ENCODE measurements at places on chromosomes 16 and 17.

DNA sequence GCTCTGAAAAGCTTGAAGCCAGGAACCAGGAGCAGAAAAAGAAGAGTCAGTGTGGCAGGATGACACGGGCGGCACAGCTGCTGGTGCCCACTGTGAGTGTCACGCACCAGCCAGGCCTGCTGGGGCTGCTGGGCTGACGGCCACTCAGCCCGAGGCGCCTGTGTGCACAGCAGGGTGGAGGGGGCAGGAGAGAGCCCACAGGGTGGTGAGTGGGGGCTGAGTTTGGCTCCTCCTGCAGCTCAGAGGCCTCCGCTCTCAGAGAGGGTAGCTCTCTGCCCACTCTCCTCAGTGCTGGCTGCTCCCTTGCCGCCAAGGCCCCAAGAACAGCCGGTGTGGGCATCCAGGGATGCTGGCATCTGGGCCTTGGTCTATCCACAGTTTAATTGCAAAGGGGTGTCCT, 59.6 kb downstream of the GSG1L start:
- no peak for DNase-seq

DNA sequence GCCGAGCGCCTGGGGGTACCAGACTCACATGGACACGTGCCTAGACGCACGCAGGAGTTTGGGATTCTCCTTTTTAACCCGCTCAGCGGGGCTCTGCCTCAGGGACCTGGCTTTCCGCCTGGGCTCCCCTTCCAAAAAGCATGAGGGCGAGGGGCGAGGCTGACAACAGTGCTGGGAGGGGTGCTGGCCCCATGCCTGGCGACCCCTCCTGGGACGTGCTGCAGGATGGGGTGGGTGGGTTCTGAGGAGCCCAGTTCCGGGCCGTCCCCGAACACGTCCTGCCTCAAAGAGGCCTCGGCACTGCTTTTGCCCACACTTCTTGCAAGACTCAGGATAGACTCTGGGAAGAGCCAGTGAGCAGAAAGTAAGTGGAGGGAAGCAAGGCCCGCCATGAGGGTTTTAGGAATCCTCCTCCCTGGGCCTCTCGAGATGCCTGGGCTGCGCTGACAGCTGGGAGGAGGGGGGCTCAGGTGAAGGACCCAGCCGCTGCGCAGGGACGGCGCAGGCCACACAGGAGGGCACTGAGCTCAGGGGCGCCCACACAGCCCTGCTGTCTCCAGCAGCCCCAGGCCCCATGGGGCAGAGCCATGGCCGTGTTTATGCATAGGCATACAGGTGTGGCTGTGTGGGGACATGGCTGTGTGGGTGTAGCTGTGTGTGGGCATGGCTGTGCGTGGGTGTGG, 15.4 kb upstream of the PABPN1L start:
- DNase-seq, result no peak

DNA sequence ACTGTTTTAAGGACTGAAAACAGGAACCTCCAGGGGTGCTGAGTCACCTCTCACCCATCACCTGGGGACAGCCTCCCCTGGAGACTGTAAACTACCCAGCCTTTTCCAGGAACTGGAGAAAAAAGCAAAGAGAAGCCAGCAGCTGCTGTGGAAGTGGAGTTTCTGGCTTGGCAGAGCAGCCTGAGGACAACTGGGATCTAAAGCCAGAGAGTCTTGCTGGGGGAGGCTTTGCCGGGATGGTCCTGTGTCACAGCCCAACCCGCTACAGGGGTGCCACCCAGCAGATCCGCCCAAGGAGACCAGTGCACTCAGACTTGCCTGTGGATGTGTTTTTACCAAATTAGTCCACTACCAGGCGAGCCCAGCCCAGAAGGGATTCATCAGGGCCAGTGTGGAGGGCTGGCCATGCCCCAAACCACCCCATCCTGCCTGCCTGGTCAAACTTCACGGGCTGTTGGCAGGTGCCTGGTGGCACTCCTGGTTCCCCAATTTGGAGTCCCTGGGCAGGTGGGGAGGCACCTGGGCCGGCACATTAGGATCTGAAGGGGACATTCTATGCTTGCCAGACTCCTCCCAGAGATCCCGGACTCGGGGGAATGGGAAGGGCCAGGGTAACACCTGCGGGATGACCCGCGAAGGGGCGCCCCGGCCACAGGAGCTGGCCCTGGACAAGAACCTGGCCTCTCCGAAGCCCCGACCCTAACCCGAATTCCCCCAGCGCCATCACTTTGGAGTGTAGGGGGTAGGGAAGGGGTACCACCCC, 771 bp downstream of the MSRB1 start:
- no peak for DNase-seq

DNA sequence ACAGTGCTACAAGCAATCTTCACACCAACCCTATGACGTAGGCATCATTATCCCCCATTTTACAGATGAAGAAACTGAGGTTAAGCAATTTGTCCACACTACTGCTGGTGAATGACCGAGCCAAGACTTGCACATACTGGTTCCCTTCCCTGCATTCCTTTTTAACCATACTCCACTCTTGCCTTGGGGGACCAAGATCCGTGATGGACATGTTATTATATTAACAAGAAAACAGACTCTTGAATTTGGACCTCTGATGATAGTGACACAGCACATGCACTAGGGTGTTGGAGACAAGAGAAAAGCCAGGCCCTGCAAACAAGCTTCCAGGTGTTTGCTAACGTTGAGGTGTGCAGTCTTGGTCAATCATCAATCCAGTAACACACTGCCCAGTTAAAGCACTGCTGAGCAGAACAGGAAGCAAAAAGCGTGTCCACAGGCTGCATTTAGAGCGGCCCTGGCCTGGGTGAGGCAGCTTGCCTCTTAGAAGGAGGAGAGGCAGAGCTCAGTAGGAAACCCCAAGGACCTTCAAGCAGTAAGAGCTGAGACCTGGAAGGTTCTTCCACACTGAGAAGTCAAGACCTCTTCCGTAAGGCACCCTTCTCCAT, 36.7 kb downstream of the HNF1B start:
- no peak for DNase-seq

DNA sequence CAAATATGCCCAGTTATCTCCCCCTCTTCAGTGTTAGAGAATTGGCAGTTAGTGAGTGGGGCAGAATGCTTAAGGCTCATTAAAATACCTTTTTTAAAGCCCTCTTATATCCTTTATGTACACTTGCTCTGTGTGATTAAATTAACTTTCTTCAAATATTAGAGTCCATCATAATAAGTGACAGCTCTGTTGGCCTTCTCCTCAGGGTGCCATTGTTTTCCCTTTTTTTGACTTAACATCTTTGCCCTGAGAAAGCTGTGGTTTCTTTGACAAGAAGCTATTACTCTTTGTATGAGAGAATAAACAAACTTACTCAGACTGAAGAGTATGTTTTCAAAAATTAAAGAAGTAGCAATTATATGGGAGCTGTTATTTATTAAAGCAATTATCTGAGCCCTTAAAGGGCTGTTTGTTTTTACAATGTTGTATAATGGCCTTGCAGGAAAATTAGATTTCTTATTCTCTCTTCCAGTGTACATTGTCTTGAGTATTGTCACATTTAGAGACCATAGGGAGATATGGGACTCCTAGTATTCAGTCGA, 13.4 kb downstream of the RBBP6 start:
- no peak for DNase-seq

DNA sequence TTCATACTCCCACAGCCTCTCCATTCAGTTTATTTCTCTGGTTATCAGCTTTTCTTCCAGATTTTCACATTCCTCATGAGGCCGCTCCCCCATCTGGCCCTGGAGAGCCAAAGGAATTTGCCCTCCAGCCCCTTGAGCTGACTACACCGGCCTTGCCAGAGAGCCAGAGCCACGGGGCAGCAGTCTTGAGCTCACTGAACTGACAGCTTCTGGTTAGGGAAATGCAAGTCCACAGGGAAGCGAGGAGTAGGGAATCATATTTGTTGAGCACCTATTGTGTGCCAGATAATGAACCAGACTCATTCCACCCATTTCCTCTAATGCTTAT, 102.4 kb downstream of the ABCC12 start:
- DNase-seq, result no peak

DNA sequence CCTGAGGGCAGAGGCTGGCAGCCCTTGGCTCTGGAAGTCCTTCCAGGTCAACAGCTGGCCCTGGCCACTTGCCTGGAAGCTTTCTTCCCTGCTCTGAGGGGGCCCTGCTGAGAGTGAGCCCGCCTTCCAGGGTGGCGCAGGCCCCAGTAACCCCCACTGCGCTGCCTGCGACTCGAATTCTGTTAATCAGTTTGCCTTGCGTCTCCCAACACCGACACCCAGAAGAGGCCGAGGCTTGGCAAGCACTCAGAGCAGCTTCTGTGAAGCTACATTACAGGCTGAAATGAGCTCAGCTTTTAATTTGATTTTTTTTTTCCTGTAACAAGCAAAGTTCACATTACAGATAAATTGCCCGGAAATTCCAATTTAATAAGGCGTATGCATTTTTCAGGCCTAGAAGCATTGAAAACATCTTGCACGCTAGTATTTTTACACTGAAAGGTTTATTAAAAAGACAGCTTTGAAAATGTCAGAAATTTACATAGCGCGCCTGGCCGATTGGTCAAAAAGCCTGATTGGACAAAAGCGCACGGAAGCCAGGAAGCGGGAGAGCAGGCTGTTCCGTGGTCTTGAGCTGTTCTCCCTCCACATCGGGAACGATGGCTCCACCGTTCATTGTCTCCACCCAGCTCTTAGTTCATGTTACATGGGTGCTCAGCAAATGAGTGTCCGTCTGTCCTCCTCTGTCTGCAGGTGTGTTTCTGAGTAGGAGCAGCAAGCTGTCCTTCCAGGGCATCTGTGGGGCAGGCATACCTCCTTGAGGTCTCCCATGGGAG, 65.5 kb upstream of the HSBP1 start:
- DNase-seq, result no peak

DNA sequence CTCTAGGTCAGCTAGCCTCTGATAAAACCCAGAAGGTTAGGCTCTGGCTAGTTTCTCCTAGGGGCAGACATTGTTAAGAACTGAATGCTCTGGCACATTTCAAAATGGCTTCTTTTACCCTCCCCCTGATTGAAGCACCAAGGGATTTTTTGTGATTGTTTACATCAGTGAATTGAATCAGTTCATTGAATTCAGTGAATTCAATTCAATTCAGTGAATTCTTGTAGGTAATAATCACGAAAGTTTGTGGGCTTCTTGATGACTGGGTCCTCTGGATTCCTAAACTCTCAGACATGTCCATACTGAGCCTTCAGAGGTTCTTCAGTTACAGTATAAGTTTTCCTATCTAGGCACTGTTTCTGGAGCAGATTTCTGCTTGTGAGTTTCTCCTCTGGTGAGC, 135.2 kb upstream of the ELAC2 start:
- DNase-seq, result no peak

DNA sequence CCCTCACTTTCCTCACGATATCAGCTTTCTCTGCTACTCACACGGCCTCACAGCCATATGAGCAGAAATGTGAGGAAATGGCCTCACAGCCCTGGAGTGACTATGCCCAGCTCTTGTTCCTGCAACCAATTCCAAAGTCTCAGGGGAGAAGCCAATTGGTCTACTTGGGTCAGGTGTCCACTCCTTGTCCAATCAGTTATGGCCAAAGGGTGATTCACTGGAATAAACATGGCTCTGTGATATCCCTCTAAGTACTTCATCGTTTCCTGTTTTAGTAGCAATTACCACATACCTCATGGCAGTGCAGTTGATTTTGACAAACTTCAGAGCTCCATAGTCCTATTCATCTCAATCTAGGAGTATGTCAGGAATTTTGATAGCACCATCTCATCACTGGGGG, 195.4 kb downstream of the KATNIP start:
- no peak for DNase-seq

Data from bone marrow (tissue), 2 donors.